Body of pancreas (tissue), 4 donors: ENCODE measurements at places on chromosomes 3 and 15. TPM values are rescaled to one million over a fixed set of nuclear protein-coding genes. Genes with fewer than 3 reads are reported as not detected.

The AMT gene
- 27.7 TPM for total RNA-seq

The TEX55 gene
- total RNA-seq: not detected

The TRIM42 gene
- total RNA-seq: not detected

The COLQ gene
- 5.3 TPM for total RNA-seq

- DNase-seq: no peak
These were observed 15.3 kb upstream of the TMEM115 start for GRCh38 chr3:50374363-50375257.

DNA sequence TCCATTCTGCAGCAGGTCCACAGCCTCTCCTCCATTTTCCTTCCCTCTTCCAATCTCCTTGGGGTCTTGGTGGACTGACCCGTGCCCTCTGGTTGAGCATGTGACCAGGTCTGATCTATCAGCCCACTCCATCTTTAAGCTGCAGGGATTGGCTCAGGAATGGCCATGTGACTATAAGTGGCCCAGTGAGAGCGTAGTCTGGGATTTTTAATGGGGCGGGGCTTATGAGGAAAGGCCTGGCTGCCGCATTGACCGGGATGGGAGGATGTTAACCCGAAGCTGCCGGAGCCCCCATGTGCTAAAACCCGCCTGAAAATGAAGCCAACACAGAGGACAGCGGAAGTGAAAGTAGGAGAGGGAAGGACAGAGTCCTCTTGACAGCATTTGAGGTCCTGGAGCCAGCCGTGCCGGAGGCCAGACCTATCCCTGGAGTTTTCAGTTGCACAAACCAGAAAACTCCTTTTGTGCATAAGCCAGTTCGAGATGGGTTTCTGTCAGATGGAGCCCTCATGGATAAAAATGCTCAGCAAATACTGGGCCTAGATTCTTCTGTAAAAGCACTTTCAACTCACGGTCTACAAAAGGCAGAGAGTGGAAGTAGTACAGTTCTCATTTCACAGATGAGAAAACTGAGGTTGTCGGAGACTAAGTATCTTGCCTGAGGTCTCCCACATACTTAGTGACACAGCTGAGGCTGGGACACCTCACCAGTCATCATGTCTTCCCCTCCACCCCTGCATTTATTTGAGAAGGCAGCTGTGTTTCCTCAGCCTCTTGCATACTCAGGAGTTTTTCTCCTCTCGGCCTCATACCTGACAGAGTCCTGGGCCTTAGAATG, 61.9 kb downstream of the ATP2B2 start:
- DNase-seq: no peak

DNA sequence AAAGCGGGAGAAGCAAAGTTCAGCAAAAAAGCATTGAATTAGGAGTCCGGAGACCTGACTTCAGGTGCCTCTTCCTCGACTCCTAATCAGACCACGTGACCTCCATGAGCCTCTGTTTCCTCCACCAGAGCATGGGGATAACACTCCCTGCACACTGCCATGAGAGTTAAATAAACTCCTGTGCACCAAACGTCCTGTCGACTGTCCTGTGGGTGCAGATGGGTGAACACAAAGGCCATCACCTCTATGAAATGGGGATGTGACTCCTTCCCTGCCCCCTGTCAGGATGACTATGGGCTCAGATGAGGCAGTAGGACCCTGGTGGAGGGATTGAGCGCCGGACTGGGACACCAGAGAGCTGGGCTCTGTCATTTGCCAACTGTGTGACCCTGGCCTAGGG, 13.5 kb upstream of the TSPAN3 start:
- DNase-seq: no peak

- DNase-seq: no peak
These were observed 53.3 kb downstream of the FNDC3B start for GRCh38 chr3:172092658-172093057.
